ENCODE measurements at places on chromosomes 13 and 19.
A peak's percentile ranks its signal among the peaks of the same experiment; 100 is the strongest.

GRCh38 chr13:45817833-45818232 is 33.7 kb downstream of the SIAH3 start:
- no peak for DNase-seq

- no peak for DNase-seq
Observed at GRCh38 chr13:76223565-76223964, 587.4 kb downstream of the LMO7 start.

DNA sequence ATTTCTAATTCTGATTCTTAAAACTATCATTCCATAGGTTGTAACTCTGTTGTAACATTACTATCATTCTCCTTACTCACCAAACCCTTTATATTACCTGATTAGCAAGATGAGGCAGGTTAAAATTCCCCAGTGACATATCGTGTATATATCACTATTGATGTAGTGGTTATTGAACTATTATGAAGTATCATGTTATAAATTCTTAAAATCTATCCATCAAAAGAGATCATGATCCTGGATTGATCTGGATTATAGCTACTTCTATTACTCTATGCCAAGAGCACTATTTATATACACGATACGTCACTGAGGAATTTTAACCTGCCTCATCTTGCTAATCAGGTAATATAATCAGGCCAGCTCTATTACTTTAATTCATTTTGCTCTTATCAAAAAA is 533.9 kb downstream of the SLITRK6 start:
- DNase-seq, result no peak

GRCh38 chr19:30785458-30786137 is 413.4 kb downstream of the ZNF536 start:
- DNase-seq, result no peak

DNA sequence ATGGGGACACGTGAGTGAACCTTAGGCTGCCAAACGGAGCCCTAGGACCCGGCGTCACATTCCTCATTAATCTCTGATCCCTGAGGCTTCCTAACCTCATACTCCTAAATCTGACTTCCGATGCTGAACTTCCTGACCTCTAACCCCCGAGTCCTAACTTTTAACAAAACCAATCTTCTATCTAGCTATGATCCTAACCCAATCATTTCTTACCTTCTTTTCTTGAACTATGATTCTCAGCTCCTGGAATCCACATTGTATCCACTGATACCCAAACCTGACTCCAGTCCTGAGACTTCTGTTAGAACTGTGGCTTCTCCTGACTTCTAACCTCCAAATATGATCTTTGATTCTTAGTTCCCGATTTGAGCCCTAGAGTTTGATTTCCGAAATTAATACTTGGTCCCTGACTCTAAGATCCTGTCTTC is 447 bp downstream of the NFKBIB start:
- no peak for DNase-seq

GRCh38 chr13:114032126-114032799 is 58.4 kb upstream of the C13orf46 start:
- peak; percentile 30 for DNase-seq

DNA sequence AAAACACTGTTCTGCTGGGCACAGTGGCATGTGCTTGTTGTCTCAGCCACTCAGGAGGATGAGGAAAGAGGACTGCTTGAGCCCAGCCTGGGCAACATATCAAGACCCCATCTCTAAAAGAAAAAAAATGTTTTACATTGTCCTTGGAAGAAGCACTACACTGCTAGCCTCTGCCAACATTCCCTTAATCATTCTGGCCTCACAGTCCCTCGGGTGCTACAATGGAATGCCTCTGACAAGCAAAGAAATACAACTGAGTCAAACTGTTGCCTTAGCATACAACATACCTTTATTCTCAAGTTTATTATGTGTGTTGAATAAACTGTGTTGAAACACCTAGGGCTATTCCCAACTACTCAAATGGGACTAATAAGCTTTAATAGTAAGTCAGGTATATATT is 56.1 kb downstream of the PSPC1 start:
- DNase-seq, result no peak

GRCh38 chr13:27406178-27406939 is 18.1 kb upstream of the GTF3A start:
- DNase-seq, result no peak

DNA sequence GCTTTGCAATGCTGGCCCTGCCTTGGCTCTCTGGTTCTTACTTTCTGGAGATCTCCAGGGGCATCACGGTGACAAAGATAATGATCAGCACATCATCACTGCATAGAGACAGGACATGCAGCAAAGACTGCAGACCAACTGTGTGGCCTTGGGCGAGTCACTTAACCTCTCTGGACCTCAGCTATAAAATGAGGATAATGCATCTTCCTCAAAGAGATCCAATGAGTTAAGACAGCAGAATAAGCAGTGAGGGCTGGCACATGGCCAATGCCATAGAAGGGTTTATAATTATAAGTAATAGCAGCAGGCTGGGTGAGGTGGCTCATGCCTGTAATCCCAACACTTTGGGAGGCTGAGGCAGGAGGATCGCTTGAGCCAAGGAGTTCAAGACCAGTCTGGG is 2.4 kb downstream of the MAG start:
- DNase-seq, result peak; percentile 14

- no peak for DNase-seq
Observed at GRCh38 chr13:30737511-30738337, 2.4 kb downstream of the ALOX5AP start.

DNA sequence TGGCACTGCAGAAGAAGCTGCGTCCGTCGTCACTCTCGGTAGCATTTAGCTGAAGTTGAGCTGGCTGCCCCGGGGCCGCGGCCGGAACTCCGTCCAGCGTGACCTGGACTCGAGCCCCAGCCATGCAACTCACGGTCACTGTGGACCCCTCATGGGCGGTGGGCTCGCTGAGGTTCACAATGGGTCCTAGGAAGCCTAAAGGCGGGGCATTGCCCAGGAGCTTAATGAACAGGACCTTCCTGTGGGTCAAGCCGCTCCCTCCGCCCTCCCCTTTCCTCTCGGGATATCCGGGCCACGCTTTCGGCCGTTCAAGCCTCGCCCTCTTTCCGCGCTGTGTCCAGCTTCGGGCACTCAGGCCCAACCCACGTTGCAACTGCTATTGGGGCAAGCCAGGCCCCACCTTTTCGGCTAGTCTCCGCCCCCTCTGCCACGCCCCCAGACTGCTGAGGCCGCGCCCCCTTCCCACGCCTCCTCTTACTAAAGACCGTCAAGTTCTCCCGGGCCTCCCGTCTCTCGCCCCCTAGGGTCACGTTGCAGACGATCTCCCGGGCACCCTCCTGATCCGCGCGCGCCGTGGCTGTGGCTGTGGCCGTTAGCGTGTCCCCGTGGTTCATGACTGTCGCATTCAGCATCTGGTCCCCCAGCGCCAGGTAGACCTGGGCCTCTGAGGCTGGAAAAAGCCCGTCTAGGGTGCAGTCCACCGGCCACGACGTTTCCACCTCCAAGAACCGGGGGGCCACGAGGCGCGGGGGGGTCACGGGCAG is 1.4 kb upstream of the RAVER1 start:
- DNase-seq, result peak; percentile 95

DNA sequence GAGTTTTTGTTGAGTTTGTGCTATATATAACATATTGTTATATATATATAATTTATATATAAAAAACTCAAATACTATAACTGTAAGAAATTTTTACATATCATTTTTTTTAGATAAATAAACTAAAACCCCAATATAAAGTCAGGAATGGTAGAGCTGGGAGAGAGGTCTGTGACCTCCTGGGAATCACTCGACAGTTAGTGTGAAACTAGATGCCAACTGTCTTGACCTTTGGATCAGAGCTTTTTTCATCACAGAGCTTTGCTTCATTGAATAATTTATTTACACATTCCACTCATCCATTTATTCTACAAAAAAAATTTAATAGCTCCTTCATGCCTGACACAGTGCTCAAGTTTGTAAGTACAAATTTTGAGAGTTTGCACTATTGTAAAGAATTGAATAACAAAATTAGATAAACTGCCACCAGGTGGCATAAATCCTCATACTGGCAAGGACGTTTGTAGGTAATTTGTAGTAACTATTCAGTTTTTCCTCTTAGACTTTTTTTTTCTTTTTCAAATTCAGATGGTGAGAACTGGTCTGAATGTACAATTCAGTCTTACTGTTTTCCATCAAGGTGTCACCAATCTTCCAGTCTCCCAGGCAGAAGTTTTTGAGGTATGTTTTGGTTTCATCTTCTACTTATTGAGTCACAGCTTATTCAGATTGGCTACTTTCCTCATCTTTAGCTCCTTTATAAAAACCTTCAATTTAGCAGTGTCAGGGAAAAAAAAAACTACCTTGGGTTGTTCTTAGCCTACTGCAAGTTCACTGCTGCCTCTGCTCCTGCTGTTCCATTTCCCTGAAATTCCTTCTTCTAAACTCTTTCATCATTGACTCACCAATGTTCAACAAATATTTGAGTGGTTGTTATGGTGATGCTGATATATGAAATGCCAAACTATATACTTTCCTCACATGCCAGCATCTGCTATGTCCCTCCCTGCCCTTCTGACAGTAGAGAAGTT is 28.7 kb downstream of the LACC1 start:
- DNase-seq, result no peak

DNA sequence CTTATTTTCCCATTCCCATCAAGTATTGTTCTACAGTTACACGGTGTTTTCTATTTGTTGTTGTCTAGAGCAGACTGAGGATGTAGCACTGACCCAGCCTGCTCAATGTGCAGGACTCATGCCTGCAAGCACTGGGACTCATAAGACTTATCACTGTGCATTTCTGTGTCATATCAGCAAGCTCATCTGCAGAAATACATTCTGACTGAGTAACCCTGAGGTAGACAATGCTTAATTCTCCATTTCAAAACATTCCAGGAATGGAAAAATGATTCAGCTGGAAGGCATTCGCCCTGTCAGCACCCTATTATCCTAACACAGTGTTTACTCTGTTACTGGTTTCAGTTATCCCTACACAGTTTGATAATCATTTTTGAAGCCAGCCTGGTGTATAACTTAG is 2506.4 kb downstream of the PCDH9 start:
- DNase-seq, result no peak

- no peak for DNase-seq
Observed at GRCh38 chr13:33996636-33997035, 178.7 kb downstream of the RFC3 start.

DNA sequence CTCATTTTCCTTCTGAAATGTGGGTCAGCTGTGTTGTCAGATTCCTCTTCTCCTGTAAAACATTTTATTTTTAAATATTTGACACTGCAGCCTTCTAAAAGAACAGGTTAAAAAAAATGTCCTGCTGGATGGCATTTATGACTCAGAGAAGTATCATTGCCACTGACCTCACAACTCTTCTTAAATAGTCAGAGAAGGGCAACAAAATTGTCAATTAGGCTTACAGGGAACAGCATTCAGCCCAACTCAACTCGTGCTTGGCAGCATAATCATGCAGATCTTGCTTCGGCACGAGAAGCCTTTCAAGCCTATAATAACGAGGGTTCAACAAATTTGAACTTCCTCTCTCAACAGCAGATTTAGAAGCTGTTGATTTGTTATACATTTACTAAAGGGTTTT is 296.7 kb upstream of the DACH1 start:
- no peak for DNase-seq

DNA sequence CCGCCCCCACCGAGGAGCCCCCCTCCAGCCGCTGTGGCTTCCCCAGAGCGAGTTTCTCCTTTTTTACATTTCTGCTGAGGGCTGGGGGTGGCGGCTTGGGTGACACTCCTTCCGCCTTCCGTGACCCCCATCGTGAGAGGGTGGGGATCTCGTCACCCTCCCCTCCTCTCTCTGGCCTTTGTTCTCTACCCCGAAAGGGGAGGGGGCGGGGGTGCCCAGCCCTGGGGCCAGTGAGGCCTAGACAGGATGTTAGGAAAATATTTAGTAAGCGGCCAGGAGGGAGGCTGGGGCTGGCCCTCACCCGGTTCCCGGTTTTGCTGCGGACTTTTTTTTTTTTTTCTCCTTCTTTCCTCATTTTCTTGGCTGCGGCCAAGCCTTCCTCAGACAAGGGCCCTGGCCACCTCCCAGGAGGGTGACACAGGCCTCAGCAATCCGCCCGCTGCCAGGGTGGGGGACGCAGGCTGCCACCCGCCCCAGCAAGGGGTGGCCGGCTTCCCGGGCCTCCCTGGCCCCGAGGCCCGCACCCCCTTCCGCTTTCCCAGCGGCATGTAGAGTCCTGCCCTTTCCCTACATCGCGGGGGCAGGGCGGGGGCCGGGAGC is 3.9 kb downstream of the MIDN start:
- peak; percentile 97 for DNase-seq

DNA sequence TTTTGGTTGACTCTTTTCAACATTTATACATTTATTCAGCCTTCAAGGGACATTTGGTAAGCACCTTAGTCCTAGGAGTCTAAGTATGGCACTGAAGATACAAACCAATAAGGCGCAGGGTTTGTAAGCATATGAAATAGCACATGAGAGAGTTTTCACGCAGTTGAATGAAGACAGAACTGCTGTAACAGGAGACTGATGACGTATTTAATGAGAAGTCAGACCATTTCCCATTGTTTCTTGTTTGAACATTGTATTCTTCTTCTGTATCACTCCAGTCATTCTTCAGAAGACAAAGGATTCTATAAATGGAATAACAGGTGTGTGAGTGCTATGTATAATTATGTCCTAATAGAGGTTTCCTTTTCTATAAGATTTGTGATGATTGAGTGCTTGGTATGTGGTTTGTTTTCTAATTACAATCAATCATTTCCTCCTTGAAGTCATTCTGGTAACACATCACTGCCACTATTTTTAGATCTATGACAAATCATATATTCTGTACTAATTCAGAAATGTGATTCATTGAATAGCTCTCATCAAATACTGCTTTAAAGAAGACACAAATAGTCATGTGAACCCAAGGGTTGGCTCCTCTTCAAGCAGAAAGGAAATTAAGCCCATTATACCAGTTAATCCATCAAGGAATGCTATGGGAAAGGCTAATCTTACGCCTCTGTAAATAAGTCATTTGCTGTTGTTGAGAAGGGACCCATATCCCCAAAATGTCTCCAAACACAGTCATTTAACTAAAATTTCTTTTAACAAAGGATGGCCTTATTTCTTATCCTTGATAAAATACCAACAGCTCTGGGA is 222.8 kb upstream of the NBEA start:
- DNase-seq, result no peak

DNA sequence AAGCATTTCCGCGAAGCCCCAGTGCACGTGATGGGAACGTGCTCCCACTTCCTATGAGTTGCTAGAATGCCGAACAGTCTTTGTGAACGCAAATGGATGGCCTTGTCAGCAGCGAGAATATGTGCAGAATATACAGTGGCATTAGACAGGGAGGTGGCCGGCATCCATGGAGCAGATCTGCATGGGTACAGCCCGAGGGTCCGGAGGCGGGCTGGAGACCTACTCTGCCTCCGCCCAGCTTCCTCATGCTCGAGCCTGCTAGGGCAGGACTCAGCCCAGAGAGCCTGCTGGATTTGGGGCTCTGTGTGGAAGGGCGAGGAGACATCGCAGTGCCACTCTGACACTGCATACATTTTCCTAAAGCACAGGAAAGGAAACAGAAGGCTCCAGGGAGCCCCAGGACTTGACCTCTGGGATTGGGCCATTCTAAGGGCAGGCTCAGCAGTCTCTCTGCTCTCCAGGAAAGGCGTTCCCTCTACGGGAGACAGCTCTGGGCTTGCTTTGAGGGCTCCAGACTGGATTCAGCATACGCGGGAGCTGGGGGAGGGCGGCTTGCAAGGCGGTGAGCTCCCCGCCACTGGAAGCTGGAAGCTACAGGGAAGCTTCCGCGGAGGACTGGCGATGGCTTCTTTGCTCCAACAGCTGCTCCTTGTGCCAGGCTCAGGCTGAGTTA is 55.9 kb upstream of the UQCRFS1 start:
- no peak for DNase-seq

All from Right ventricle myocardium inferior (tissue), 1 donor.